ENCODE measurements at places on chromosomes 7 and 10.

DNA sequence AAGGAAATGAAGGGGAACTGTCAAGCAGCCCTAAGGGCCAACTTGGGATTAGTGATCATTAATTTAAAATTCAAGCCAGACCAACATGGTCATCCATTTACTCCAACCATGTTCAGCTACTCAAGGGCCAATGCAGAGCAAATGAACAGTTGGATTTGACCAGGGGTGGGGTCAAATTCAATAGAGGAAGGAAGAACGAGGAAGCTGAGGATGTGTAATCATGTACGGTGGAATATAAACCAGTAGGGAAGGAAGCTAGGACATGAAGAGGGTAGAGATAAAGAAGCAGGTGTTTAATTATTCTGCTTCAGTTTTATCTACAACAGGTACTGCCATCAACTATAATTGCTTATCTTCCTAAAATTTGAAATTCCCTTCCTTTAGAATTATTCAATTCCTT, 81.6 kb downstream of the HIBADH start:
- no peak for DNase-seq

GRCh38 chr7:157527686-157528085, 190.9 kb downstream of the DNAJB6 start:
- DNase-seq, result no peak

- DNase-seq, result no peak
These were observed 951.0 kb downstream of the LRMDA start for GRCh38 chr10:76382381-76382851.

GRCh38 chr7:149689291-149689721, 84.1 kb downstream of the ZNF467 start:
- no peak for DNase-seq

- DNase-seq, result no peak
These were observed 90.9 kb upstream of the BMPER start for GRCh38 chr7:33814400-33814799.

- DNase-seq, result no peak
These were observed 228.5 kb downstream of the SORCS1 start for GRCh38 chr10:106935978-106936451.

DNA sequence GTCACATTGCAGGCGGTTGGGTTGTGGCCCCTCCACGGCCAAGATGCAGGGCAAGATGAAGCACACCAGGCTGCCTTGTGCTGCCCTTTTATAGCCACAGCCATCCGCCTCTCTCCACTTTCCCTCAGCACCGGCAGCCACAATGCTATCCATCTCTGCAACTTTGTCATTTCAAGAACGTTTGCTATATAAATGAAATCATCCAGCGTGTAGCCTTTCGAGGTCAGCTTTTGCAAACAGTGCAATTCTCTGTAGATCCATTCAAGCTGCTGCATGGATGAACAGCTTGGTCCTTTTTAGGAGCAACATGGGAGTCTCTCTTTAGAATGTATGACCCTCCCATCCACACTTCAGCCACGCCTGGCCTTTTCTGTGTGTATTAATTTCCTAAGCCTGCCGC, 6.4 kb upstream of the IL15RA start:
- DNase-seq, result no peak

DNA sequence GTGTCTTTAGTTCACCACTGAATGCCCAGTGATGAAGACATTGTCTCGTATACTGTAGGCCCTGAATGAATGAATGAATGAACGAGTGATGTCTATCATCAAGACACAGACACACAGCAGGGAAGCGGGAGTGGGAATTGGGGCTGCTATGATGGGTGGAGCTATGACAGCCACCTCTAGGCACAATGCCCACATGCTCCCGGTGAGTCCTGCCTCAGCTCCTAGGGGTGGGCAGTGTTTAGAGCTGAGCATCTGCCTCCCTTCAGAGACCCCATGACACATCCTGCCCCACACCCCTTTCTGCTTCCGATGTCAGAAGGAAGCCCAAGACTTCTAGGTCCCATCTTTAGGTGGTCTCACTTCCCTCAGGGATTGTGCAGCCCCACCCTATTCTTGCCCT, 714.1 kb downstream of the PARD3 start:
- DNase-seq, result no peak

DNA sequence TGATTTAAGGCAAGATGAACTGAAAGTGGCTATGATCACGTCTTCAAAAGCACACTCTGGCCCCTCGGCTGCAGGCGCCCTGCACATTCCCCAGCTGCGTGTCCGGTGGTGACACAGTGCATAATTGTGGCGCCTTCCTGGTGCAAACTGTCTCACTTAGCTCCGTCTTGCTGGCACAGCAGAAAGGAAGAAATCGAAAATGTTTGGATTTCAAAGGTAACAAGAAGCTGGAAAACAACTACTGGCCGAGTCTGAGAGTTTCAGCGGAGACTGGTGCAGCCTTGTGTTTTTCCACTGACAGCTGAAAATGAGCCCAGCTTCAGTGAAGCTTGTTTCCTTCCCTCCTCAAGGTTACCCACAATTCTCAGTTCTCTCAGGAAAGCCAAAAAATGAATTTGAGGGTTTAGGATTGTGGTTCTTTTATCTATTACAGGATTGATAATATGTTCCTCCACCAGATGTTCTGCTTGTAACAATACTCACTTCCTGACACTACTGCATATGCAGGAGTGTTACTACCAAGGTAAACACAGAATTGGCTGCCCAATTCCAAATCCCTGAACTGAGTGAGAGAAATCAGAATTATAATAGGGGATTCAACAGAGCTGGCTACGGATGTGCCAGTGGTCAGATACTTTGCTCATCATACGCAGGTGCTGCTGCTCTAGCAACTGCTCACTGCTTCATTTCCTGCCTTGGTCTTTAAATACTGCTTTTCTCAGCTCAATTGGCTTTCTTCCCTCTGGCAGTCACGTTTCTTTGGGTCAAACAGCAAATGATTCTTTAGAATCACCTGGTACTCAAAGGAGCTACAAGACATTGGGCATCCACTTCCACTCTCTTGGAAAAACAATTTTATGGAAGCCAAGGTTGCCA, 63.7 kb downstream of the TRUB1 start:
- DNase-seq, result no peak

GRCh38 chr7:18390535-18390907, 105.0 kb upstream of the HDAC9 start:
- DNase-seq, result no peak

- DNase-seq, result no peak
These were observed 311.7 kb upstream of the NFE2L3 start for GRCh38 chr7:25840209-25840792.

DNA sequence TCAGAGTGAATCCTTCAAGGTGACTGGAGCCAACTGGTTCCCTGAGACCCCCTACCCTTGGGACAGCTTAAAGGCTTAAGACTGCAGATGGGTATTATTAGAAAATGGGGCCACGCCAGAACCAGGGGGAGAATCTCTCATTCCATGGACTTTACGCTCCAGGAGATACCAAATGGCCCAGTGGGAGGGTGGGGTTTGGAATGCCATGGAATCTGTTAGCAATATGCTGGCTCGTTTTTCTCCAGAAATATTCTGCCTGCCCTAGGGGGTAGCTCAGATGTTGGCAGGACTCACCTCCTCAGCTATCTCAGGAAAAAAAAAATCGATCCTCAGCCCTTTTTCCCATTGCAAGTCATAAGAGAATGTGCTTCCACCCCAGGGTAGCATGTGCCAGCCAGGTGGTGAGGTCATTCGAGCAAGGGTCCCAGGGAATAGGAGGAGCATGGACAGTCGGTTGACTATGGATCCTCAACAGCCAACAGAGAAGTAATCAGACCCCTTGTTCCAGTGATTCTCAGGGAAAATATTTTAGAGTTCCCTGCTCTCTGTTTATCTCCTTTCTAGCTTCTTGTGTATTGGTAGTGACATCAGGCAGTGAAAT, 22.9 kb downstream of the SVIL start:
- DNase-seq, result no peak

DNA sequence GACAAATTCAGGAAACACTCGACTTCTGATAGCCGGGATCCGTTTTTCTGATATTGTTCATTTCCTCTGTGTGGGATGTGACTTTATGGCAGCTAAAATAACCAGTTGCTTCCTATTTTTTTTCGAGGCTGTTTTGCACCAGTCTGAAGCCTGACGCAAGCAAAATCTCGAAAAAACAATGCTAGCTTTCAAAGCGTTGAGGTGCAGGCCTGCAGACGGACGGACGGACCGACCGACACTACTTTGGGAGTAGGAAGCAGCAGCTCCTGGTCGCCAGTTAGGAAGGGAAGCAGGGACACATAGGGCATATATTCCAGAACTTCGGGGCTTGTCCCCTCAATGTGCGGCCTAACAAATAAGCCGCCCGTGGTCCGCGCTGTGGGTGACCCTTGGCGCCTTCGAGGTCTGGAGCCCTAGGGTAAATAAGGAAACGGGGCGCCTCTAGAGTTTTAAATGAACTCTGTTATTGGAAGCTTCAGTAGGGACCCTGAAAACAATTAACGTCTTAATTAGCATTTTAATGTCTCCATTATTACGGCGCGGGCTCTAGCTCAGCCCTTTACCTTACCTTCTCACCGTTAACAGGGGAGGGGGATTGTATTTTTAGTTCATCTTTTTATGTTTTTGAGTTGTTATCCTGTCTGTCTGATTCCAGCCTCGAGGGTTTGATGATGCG, 1.3 kb downstream of the HHEX start:
- DNase-seq, result no peak

- DNase-seq, result no peak
These were observed 20.6 kb downstream of the KIN start for GRCh38 chr10:7767209-7767608.
